ENCODE measurements at places on chromosomes 3 and 15. TPM values are rescaled to one million over a fixed set of nuclear protein-coding genes. Genes with fewer than 3 reads are reported as not detected.

- no peaks in the 10 kb centered on the region for H3K36me3 ChIP-seq
- no peaks in the 10 kb centered on the region for H3K4me1 ChIP-seq
- H3K27ac ChIP-seq = no peak within 1 kb of the TSS
- no peak within 1 kb of the TSS for H3K4me3 ChIP-seq
Measured at GRCh38 chr3:6860954-6861624, at the start of gene GRM7. Gene GRM7 (plus strand): TSS chr3:6861115.

- no peaks in the 10 kb centered on the region for H3K4me1 ChIP-seq
- DNase-seq = no peak
- H3K36me3 ChIP-seq = no peaks in the 10 kb centered on the region
- H3K27me3 ChIP-seq = 0 out of 2 replicates have a peak, but pooled peaks cover 5% of the 10 kb centered on the region
- H3K4me3 ChIP-seq = no peak overlapping the region
Measured at GRCh38 chr3:71825551-71826283, 40.8 kb upstream of the PROK2 start.

DNA sequence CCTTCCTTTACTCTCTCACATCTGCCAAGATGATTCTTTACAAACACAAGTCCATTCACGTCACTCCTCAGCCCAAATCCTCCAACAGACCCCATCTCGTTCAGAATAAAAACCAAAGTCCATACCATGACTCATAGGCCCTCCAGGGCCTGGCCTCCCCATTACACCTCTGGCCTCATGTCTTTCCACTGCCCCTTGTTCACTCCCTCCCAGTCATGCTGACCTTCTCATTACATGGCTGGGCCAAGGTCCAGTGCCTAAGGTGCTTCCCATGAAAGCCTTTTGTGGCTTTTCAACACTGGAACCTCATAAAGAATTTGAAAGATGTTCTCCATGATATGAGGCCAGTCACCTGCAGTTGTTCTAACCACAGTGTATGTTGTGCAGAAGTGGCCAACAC is 44.5 kb downstream of the NEK10 start:
- no peak for DNase-seq
- H3K4me1 ChIP-seq = no peaks in the 10 kb centered on the region
- H3K4me3 ChIP-seq = no peak overlapping the region
- no peaks in the 10 kb centered on the region for H3K36me3 ChIP-seq
- no peak overlapping the region for H3K27ac ChIP-seq

- no peak overlapping the region for H3K4me3 ChIP-seq
- no peaks in the 10 kb centered on the region for H3K27me3 ChIP-seq
- H3K36me3 ChIP-seq = peaks cover 2% of the 10 kb centered on the region
- H3K27ac ChIP-seq = no peak overlapping the region
Measured at GRCh38 chr15:74835312-74835823, 7.6 kb downstream of the ULK3 start.

DNA sequence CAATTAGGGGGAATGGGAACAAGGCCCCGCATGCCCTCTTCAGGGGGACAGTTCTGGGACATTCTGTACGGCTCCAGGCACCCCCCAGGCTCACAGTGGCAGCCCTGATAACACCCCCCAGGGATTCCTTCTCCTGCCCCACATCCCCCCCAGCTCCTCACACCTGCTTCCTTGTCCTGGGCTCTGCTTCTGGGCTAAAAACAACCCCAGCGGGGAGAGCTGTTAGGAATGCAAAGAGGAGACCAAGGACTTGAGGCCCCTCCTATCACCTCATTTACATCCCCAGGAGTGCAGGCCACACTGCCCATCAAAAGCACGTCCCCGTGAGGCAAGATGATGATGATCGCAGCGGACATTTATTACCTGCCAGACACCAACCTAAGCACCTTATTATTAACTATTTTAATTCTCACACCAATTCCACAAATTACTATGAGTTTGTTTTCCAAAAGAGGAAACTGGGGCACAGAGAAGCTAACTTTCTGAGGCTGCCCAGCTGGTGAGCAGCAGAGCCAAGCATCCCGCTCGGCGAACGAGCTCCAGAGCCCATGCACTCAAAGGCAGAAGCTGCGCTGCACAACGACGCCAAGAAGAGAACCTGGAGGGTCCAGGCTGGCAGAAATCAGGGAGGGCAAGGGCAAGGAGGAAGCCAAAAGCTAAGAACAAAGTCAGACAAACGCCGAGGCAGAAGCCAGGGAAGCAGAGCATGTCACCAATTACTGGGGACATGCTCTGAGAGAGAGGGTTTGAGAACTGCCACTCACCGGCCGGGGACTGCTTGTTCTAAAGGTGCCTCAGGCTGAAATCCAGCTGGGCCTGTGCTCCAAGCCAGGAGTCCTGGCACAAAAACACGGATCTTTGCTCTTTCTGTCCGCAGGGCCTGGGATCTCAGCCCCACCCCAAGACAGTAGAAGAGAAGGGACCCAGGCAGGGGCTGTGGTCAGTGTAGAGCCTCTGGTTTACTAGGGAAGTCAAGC is 76.2 kb upstream of the NSMCE3 start:
- H3K27ac ChIP-seq = no peak overlapping the region
- H3K4me1 ChIP-seq = no peaks in the 10 kb centered on the region
- DNase-seq = no peak
- H3K36me3 ChIP-seq = no peaks in the 10 kb centered on the region
- no peak overlapping the region for H3K4me3 ChIP-seq

DNA sequence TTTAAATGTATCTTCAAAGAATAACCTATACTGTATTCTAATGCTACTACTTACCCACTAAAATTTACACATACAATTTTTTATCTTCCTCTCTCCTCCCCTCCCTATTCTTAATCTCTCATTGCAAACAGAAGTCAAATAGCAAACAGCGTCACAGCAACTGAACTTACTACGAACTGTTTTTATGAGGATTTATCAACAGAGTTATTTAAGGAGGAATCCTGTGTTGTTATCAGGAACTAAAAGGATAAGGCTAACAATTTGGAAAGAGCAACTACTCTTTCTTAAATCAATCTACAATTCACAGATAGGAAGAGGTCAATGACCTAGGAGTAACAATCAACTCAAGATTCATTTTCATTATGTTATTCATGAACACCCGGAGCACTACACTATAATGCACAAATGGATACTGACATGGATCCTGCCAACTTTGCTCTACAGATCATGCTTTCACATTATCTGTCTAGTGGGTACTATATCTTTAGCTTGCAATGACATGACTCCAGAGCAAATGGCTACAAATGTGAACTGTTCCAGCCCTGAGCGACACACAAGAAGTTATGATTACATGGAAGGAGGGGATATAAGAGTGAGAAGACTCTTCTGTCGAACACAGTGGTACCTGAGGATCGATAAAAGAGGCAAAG is 984 bp downstream of the FGF7 start:
- no peaks in the 10 kb centered on the region for H3K4me1 ChIP-seq
- DNase-seq = no peak
- no peak overlapping the region for H3K27ac ChIP-seq
- no peaks in the 10 kb centered on the region for H3K36me3 ChIP-seq
- H3K4me3 ChIP-seq = no peak overlapping the region
- no peaks in the 10 kb centered on the region for H3K27me3 ChIP-seq

- H3K27ac ChIP-seq = no peak overlapping the region
- no peaks in the 10 kb centered on the region for H3K27me3 ChIP-seq
- no peak overlapping the region for H3K4me3 ChIP-seq
- H3K36me3 ChIP-seq = peaks cover 8% of the 10 kb centered on the region
Measured at GRCh38 chr3:134350266-134350665, 24.0 kb downstream of the AMOTL2 start.

DNA sequence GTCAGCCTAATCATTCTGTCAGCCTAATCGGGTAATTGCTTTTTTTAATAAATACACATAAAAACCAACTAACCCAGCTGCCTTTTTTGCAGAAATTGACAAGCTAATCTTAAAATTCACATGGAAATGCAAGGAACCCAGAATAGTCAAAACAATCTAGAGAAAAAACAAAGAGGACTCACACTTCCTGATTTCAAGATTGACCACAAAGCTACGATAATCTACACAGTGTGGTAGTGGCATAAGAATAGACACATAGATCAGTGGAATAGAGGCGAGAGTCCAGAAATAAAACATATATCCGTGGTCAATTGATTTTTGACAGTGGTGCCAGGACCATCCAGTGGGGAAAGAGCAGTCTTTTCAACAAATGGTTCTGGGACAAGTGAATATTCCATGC is 2.4 kb upstream of the C3orf20 start:
- no peak for DNase-seq
- H3K27ac ChIP-seq = no peak overlapping the region
- H3K4me3 ChIP-seq = no peak overlapping the region
- peaks cover 46% of the 10 kb centered on the region for H3K36me3 ChIP-seq
- H3K27me3 ChIP-seq = no peaks in the 10 kb centered on the region
- no peaks in the 10 kb centered on the region for H3K4me1 ChIP-seq

GRCh38 chr15:93028632-93029213 is 60.3 kb downstream of the RGMA start:
- H3K27ac ChIP-seq = no peak overlapping the region
- no peaks in the 10 kb centered on the region for H3K4me1 ChIP-seq
- peaks cover 25% of the 10 kb centered on the region for H3K36me3 ChIP-seq
- no peaks in the 10 kb centered on the region for H3K27me3 ChIP-seq

GRCh38 chr3:7203969-7204847 is 343.3 kb downstream of the GRM7 start:
- no peak for DNase-seq
- H3K4me3 ChIP-seq = no peak overlapping the region
- H3K4me1 ChIP-seq = no peaks in the 10 kb centered on the region
- H3K27me3 ChIP-seq = no peaks in the 10 kb centered on the region
- H3K27ac ChIP-seq = no peak overlapping the region

GRCh38 chr15:89593018-89593417 is 17.7 kb downstream of the TICRR start:
- no peak for DNase-seq
- no peaks in the 10 kb centered on the region for H3K27me3 ChIP-seq

- no peaks in the 10 kb centered on the region for H3K36me3 ChIP-seq
- no peak for DNase-seq
- H3K4me3 ChIP-seq = peak within 1 kb of the TSS; percentile 51
- peak within 1 kb of the TSS; percentile 63 for H3K27ac ChIP-seq
Measured at GRCh38 chr3:195907934-195908693, at the start of gene TNK2. Gene TNK2 (minus strand): TSS chr3:195908551. CDS start chr3:195888588, 19,963 bp downstream.

GRCh38 chr3:72178463-72179106 is 393.6 kb upstream of the PROK2 start:
- no peak overlapping the region for H3K4me3 ChIP-seq
- no peaks in the 10 kb centered on the region for H3K36me3 ChIP-seq
- DNase-seq = no peak
- no peak overlapping the region for H3K27ac ChIP-seq
- H3K27me3 ChIP-seq = peaks cover 22% of the 10 kb centered on the region

DNA sequence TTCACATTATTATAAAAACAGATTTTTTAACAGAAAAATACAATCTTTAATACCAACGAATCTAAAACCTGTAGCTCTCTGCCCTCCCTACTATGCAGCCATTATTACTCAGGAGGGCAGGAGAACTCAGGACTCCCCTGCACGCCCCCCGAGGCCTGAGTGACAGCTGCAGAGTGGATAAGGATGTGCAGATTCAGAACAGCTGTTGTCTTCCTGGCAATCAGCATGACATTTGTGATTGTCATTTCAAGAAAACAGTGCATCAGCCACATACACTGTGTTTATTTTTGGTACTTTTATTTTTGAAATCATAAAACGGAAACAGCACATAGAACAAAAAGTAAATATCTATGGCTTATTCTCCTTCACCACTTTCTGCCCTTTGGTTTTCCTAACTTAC is 450.8 kb downstream of the OCA2 start:
- H3K36me3 ChIP-seq = no peaks in the 10 kb centered on the region
- no peak overlapping the region for H3K4me3 ChIP-seq
- H3K27ac ChIP-seq = no peak overlapping the region
- no peaks in the 10 kb centered on the region for H3K27me3 ChIP-seq
- DNase-seq = no peak

- H3K27ac ChIP-seq = no peak overlapping the region
- no peak overlapping the region for H3K4me3 ChIP-seq
- no peaks in the 10 kb centered on the region for H3K36me3 ChIP-seq
- peak; percentile 48 for DNase-seq
Measured at GRCh38 chr3:132399054-132399929, 18.0 kb upstream of the DNAJC13 start.

DNA sequence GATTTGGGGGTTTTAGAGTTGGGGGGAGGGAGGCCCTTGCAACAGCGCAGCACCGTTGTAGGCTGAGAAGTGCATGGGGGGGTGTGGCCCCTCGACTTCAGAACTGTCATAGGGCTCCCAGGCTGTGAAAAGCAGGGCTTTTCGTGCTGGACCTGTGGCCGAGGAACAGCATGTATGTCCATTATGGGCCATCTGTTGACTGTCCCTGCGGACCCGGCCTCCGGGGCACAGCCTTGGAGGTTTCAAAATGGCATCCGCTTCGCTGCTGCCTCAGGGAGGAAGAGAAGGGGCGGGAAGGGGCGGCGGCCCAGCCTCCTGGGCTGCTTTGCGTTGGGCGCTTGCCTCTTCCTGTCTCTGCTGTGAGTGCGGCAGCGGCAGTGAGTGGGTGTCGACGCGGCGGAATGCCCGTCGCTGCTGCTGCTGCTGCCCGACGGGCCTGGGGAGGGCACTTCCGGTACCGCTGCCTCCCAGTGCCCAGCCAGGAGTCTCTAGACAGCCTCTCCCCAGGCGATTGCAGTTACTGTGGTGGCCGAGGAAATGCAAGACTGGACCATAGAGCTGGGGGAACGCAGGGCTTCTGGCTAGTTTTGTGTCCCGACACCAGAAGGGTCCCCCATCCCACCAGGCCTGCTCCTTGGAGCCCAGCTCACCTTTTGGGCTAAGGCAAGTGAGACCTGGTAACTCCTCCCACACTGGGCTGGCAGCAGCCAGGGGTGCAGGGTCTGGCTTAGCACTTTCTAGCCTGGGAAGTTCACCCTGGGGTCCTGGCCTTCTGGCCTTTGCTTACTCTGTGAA is 1.9 kb downstream of the GNAI2 start:
- peak overlapping the region; percentile 81 for H3K27ac ChIP-seq

DNA sequence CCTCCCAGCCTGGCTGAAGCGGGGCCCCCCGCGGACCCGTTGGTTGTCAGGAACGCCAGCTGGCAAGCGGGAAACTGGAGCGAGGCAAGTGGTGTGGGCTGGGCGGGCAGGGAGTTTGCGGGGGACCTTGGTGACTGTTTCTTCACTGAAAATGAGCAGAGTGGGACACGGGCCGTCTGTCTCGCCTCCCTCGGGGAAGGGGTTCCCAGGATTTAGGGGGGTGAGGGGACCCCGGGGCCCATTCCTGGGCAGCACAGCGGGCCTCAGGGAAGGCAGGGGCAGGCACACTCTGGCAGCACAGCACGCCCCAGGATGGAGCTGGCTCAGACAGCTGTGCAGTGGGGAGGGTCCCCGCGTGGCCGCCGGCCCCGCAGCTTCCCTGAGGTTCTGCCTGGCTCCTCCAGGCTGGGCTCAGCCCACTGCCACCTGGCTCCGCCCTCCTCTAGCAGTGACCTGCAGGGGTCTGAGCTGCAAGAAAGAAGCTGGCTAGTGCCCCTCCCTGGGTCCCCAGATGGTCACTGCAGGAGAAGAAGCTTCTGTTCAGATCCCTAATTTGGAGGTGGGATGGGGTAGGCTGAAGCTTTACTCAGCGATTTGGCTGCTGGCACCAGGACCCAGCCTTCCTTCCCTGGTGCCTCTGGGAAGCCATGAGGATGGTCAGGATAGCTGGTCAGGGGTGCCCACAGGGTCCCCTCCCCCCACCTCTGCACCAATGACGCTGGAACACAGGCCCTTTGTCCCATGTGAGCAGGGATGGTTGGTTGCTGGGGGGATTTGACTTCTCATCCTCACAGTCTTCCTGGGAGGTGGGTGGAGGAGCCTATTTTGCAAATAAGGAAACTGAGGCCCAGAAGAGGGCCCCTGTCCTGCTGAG is 90.4 kb downstream of the TBC1D2B start:
- no peaks in the 10 kb centered on the region for H3K36me3 ChIP-seq
- no peak for DNase-seq
- no peak overlapping the region for H3K27ac ChIP-seq
- H3K4me1 ChIP-seq = no peaks in the 10 kb centered on the region
- no peaks in the 10 kb centered on the region for H3K27me3 ChIP-seq
- no peak overlapping the region for H3K4me3 ChIP-seq

Gene CLDN11
- total RNA-seq = 0.22 TPM

Gene MAGI1
- total RNA-seq = 38.6 TPM

Gene SYNPR
- total RNA-seq = not detected

Gene NR2F2
- 61.4 TPM for total RNA-seq

Gene NIPA2
- total RNA-seq = 54.4 TPM

Gene IRAK2
- 3.6 TPM for total RNA-seq

Gene CALML4
- total RNA-seq = 8.5 TPM
